ENCODE measurements at places on chromosomes 13 and 19.

DNA sequence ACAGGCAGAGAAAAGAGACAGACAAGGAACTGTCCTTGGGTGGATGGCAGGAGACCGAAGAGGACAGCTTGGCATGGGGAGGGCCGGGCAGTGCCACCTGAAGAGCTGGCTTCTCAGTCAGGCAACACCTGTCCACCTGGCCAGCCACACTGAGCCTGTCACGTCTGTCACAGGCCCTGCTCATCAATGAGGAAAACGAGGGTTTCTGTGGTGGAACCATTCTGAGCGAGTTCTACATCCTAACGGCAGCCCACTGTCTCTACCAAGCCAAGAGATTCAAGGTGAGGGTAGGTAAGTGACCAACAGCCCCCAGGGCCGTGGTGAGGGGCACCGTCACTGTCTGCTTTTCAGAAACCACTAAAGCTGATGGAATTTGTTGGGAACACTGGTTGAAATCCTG lies 11.2 kb upstream of the PROZ start:
- peak; percentile 46 for DNase-seq

DNA sequence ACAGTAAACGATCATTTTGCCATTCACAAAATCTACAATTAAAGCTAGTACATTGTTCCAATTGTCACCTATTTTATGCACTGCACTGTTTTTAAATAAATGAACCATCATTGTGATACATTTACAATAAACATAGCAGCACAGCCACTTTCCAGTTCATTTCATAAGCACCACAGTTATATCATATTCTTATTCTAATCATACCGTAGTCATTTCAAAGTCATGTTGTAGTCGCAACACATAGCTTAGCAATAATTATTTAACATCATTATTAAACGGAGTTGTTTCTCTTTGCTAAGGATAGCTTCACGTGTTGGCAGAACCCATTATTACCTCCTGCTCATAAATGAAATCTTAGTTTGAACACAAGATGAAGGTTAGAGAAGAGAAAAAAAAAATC lies 2.2 kb upstream of the PCDH9 start:
- no peak for DNase-seq

GRCh38 chr19:35000647-35001501 lies 751 bp downstream of the GRAMD1A start:
- no peak for DNase-seq

DNA sequence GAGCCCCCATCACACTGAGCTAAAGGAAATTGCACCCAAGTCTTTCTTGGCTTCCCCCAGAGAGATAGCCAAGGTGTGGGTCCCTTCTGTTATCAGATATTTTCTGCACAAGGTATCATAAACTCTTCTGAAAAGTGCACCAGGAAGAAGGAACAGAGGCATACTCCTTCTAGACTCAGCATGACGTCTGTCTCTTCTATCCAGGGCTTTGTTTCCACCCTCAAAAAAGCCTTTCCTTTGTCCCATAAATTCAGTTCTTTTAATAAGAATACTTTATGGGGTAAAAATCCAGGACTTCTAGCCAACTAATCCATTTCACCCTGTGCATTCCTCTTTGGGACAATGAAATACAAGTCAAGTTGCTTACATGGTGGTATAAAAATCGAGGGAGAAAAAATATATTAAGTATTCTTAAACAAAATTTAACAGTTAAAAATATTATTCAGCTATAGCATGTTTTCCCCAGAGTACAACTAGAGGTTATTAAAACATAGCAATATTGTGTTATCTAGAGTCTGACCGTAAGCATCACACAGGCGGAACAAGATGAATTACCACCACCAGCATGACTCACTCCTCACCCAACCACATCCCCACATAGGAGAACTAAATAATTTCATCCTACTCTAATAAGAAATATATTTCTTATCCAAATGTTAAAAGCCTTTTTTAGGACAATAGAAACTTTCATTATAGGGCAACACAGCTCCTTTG lies 79.9 kb upstream of the GPC6 start:
- no peak for DNase-seq

DNA sequence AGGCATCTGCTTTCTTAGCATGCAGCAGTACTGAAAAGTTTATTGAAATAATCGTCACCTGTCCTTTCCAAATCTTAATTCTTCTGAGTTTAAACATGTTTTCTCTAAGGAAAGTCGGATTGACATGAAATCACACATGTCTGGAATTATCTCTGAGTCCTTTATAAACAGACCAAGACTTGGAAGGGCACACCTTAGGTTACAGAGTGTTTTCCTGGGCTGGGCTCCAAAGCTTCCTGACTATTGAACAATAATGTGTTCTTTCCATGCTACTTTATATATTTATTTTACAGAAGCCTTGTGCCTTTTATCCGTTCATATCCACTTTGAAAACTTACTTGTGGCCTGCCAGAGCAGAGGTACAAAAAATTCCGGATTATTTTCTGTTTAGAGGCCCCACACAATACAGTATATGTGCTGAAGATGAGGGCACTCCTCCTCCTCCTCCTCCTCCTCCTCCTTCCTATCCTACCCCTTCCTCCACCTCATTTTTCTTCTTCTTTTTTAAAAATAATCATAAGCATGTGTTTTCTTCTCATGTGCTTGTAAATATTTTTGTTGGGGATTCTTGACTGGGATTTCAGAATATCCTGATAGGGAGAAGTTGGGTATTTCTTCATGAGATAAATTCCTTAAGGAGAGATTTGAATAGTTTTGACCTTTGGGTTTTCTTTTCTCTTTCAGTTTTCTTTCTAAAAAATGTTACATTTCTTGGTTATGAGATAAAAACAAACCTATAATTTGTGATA lies 52.3 kb downstream of the LRCH1 start:
- no peak for DNase-seq

DNA sequence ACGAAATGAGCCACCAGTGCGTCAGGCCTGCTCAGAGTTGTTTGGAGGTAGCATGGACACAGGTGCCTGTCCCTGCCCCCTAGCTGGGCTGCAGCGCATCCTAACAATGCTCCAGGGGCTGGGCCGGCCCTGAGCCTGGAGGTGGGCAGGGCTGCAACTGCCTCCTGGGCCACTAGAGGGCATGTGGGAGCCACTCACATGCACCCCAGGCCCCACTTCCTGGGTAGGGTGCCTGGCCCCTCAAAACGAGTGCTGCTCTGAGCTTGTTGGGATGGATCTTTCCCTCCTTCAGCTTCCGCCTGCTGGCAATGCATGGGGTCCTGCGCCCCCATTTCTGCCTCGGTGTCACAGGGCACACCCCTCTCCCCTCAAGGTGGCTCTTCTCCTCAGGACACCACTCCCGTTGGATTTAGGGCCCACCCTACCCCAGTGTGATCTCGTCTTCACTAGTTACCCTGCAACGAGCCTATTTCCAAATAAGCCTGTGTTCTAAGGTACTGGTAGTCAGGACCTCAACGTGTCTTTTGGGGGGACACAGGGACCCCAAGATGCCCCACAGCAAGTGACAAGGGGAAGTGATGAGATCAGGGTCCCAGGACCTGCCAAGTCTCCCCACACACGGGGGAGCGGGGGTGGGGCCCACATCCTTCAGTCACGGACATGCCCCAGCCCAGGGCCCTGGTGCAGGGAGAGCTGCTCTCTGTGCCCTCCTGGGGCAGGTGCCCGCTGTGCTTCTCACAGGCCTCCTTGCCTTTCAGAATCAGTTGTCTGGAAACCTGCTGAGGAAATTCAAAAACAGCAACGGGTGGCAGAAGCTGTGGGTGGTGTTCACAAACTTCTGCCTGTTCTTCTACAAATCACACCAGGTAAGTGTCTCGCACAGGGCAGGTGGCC lies 131.3 kb downstream of the STK24 start:
- DNase-seq = no peak

- DNase-seq = no peak
Measured at GRCh38 chr13:46334035-46334822, 52.8 kb downstream of the RUBCNL start.

DNA sequence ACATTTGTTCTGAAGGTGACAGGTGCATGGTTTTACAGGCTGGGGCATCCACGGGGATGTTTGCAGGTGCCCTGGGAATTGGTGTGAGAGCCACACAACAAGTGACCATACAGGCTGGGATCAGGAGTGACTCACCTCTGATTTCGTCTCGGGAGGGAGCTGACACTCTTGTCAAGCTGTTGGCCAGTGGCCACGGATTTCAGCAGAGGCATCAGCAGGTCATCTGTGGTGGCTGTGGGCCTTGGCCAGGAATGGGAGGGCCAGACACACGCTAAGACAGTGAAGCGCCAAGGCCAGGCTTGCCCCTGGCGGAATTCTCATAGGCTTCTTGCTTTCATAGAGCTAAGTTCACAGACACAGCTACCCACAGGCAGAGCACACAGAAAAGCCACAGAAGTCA lies 108.6 kb downstream of the HSPH1 start:
- DNase-seq = no peak

GRCh38 chr19:49931293-49932040 lies 2.2 kb upstream of the NUP62 start:
- no peak for DNase-seq

GRCh38 chr13:63351533-63351932 lies 1935.9 kb upstream of the PCDH20 start:
- DNase-seq = no peak

DNA sequence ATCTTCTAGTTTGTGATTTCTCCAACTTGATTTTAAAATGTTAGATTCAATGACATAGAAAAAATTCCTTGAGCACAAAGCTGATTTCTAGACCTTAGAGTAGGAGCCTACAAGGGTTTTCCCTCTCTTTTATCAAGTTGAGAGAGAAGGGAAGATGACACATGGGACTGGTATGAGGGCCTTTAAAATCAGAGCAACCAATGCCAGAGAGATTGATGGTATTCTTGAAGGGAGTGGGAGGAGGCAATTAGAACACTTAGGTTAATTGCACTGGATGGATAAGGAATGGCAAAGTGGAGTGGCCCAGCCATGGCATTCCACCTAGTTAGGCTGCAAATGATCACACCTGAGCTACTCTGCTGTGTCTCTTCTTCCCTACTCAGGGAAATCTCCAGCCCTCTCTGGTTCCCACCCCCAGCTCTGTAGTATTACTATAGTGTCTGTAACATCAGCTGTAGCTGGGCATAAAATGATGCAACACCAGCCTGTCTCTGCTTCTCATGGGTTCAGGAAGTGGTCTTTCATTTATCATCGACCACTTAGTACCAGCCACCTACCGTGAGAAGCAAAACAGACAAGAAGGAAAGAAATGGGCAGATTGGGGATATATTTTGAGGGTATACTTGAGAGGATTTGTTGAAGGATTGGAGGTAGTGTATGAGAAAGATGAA lies 333.6 kb downstream of the DLEU7 start:
- no peak for DNase-seq

DNA sequence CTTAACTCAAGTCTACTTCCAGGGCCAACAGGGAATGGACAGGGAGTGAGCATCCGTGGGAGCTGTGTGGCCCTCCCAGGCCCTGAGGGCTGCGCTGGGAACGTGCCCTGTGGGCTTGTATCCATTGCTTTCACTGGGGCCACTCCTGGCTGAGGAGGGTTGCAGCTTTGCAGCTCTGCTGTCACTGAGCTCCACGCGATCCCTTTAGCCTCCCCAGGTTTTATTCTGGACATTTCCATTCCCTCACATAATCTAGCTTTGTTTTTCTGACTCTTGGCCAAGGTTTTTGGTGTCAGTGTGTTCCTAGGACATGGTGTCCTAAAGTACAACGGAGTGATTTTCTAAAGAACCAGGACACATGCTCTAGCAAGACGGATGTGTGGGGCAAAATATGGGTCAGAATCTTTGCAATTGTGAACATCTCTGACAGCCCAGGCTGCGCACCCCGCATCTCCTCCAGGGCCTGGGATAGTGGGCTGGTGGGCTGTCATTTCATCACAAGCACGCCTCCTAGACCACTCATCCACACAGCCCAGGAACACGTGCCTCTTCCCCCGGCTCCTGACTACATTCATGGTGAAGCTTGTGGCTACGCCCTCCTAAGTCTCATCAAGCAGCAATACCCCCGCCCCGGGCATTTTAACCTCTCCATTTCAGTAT lies 28.0 kb downstream of the GGACT start:
- no peak for DNase-seq

GRCh38 chr19:12785431-12786031 lies 5.8 kb upstream of the JUNB start:
- DNase-seq = peak; percentile 84

- DNase-seq = no peak
Measured at GRCh38 chr13:83136660-83137059, 745.6 kb downstream of the SLITRK1 start.

DNA sequence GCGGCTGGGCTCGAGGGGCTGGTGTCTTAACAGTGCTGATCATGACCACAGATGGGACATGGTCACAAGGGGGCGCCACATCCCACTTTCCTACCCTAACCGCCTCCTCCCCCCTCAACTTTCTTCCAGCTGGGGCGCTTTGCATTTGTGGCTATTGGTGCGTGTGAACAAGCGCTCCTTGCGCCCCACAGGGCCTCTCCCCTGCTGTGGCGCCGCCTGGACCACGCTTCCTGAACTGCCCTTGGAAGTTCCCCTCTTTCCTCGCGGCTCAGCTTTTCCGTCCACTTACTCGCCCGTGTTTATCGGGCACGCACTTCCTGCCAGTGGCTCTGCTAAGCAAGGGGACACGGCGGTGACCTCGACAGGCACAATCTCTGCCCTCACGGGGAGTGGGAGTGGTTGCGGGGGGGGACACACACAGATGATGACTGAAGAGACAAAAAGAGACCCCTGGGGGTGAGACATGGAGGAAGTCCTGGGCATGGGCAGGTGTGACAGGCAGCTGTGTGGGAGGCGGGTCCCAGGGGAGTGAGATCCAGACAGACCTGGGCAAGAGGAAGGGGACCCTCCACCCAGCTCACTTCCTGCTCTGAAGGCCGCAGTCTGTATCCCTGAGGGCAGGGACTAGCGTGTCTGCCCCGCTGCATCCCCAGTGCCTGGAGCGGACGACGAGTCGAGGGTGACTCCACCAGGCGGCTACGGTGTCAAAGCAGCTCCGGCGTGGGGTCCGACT lies 40.3 kb downstream of the ZNF787 start:
- peak; percentile 90 for DNase-seq

DNA sequence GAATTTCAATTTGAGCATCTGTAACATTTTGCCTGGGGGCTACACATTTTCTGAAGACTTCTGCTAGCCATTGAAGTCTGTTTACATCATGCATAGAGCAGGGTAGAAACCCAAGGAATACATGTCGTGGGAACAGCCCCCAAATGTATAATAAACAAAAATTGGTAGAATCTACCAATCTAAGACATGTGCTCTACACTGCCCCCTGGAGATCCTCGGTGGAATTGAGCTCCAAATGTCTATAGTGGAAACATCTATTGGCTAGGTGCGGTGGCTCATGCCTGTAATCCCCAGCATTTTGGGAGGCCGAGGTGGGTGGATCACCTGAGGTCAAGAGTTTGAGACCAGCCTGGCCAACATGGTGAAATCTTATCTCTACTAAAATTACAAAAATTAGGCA lies 57.3 kb downstream of the MBD3L2B start:
- DNase-seq = no peak

DNA sequence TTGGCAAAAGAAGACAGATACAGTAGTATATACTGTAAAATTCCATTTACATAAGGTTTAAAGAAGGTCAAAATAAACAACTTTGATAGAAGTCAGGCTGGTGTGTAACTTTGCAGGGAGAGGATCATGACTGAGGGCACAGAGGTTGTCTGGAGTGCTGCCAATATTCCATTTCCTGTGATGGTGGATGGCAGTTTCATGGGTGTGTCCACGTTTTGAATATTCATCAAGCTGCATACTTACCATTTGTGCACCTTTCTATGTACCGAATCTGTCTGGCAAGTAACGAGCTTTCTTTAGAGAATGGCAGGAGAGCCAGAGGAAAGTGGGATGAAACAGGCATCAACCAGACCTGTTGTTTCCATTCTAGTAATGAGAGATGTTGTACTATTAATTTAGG lies 420.5 kb upstream of the HTR2A start:
- no peak for DNase-seq

GRCh38 chr19:1672038-1672768 lies 19.8 kb upstream of the TCF3 start:
- DNase-seq = no peak

GRCh38 chr19:46496304-46496703 lies 637 bp upstream of the PNMA8B start:
- DNase-seq = no peak

Data from cardiac septum (tissue), 1 donor.